ENCODE measurements at places on chromosomes 16 and 17. TPM values are rescaled to one million over a fixed set of nuclear protein-coding genes. Genes with fewer than 3 reads are reported as not detected.

Gene FBXW10
- total RNA-seq, result not detected

Gene SMPD3
- total RNA-seq, result 16.9 TPM

Gene DNASE1L2
- total RNA-seq, result 3.2 TPM

Gene TBX21
- 22.8 TPM for total RNA-seq

Gene CNGB1
- total RNA-seq, result not detected

Gene HCRT
- not detected for total RNA-seq

Gene GDE1
- 22.6 TPM for total RNA-seq

Gene NXPH3
- not detected for total RNA-seq

Gene SLC25A19
- 27.9 TPM for total RNA-seq

Gene KRT15
- total RNA-seq, result not detected

Data from activated naive CD8-positive, alpha-beta T cell treated with anti-CD3 and anti-CD28 coated beads, Interleukin-2, amount 10 ng/mL, durations not matched to agents 7 days and 5 days (primary cell).